Stimulated activated CD8-positive, alpha-beta memory T cell treated with anti-CD3 and anti-CD28 coated beads, Interleukin-2, amount 100 ng/mL, for 1 hour (primary cell): ENCODE measurements at places on chromosomes 4 and X.

- no peak for DNase-seq
Measured at GRCh38 chr4:127049526-127049925, 583.2 kb upstream of the INTU start.

DNA sequence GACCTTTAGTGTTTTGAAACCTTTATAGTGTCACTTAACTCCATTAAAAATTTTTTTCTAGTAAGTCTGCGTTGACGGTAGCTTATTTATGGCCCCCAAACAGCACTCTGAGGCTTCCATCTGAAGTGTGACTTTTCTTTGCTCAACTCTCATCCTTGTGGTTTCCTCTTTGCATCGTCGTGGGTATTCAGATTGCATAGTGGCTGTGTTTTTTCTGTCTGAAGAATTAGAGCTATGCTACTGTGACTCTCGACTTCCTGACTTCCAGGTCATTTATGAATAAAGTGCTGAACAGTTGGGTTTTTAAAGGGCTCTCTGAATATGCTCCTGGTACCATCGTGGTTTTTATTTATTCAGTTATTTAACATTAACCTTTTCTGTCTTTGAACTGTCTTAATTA lies 44.9 kb downstream of the JADE1 start:
- no peak for DNase-seq

DNA sequence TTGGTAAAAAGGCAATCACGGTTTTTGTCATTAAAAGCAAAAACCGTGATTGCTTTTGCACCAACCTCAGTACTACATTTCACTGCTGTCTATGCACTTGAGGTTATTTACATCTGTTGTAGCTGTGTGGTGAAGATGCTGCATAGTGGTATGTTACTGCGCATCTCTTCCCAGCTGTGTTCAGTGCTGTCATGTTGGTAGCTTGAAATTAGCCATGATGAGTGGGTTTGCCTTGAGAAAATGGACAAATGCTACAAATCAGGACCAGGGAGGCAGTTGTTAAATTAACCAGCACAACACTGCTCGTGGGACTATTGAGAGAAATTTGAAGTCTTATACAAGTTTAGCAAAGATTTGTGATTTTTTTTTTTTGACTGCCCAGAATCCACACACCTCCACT lies 2.2 kb upstream of the SMIM43 start:
- no peak for DNase-seq

DNA sequence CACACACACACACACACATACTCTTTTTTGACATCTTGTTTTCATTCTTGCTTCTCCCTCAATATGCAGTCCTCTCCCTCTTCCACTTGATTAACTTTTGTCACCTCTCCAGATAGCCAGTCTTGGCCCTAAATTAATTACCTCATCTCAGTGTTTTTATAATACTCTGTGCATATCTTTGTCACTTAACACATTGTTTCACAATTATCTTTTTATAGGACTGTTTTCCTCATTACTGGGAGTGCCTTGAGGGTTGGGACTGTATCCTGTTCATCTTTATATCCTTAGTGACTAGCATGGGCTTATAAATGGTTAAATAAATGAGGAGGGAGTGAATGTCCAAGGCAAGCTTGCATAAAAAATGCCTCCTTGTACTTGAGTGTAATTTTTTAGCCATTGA lies 33.1 kb downstream of the SYNPO2 start:
- no peak for DNase-seq

DNA sequence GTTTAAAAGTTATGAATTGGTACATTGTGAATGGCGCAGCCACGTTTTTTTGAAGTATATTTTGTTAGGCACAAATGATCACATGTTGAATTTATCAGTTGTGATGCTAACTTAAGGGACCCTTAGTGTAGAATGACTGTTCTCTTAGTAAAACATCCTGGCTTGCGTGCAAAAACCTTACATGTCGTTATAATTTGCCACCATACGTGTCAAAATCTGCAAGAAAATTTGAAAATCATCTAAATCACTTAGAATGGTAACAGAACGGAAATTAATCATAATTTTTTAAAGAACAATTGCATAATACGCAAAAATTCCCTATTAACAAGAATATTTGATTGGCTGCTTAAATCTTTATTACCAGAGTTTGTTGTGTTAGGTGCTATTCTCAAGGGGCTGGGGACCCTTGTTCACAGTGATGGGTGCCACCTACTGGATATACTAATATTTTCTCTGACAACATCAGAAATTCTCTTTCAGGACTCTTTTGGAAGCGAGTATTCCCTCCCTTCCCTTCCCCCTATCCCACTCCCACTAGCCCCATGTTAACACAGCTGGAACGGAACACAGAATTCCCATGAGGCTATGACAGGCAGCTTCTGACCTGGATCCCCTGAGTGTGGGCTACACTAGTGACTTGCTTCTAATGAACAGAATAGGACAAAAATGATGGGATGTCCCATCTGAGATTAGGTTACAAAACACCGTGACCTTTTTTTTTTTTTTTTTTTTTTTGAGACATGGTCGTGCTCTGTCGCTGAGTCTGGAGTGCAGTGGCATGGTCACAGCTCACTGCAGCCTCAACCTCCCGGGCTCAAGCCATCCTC lies 71.8 kb downstream of the SUPT20HL2 start:
- DNase-seq = no peak

GRCh38 chr4:134787315-134787714 lies 585.7 kb upstream of the PABPC4L start:
- DNase-seq = no peak

DNA sequence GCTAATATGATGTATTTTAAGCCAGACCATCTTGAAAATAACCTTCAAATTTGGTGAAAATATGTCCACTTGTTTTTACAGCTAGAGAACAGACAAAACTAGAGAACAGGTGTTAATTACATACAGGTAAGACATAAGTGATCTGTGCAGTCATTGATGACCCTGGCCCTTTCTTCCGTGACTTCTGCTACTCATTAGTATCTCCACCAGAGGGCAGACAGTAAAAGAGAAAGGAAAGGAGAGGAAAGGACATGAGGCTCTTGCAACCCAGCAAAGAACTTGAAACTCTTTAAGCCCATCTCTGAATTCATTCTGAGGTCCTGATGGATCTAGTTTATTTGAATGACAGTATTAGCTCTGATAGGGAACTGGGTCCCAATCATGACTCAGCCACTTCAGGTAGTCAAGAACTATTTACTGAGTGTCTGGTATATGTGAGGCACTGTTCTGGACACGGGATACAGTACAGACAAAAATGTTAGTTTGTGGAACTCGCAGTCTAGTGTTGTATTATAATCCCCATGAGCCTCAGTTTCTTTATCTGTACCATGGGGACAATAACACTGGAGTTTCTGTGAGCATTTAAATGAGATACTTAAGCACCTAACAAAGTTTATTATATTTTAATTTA lies 121.0 kb upstream of the TEX13D start:
- DNase-seq = no peak

DNA sequence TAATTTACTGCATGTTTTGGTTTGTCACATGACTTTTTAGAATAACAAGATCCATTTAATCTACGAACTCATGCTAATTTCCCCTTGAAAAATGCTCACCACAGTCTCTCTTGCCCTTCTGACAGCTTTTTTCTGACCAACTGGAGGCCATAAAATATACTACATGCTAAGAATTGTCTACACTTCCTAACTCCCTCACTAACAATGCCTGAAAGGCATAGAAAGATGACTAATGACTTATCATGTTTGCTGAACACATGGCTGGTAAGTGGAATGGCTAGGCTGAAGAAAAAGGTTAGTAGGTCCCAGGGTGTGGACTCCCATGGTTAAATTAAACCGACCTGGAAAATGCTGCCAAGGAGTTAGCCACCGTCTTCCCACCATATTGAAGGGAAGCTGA lies 309.9 kb downstream of the SPOCK3 start:
- DNase-seq = no peak

GRCh38 chr4:119854364-119854763 lies 212.3 kb downstream of the MAD2L1 start:
- no peak for DNase-seq

DNA sequence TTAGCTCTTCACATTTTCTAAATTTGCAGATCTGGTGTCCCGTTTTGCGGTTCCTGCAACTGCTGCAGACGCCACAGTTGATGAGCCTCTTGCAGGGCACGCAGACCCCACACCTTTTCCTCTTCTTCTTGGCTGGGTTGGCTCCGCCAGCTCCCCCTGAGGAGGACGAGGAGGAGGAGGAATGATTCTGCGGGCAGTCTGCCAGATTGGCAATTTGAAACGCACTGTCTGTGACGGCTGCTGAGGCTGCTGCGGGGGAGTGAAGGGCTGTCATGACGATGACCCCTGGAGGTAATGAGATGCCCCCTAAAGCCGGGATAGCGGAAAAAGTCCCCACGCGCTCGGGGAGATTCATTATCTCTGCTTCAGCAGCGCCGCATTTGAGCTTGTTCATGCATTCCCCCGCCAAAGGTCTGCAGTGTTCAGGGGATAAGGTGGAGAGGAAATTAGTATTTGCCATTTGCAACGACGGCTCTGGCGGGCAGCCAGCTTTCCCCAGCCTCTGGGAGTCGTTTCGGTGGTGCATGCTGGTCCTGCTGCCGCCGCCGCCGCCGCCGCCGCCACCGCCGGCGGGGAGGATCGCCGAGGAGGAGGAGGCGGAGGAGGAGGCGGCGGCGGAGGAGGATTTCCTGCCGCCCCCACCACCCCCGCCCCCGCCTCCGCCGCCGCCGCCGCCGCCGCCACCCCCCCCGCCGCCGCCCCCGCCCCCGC lies 3.8 kb downstream of the CXXC4 start:
- DNase-seq = no peak

- no peak for DNase-seq
Measured at GRCh38 chrX:122625239-122625638, 558.8 kb upstream of the GRIA3 start.

GRCh38 chr4:15805583-15806517 lies 27.7 kb downstream of the CD38 start:
- DNase-seq = no peak

DNA sequence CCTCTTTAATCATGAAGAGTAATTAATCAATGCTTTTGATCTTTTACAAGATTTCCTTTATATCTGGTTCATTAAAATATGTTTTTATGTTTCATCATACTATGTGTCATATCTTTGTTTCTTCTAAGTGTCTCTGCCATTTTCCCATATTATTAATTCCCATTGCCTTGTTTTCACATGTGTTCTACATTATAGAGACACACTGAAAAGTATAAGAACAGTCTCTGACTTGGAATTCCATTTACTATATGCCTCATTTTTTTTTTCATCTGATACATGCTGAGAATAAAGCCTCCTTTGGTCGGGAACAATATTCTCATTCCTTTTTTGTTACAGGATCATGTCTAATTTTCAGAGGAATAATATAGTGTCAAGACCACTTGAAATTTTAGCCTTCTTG lies 4.3 kb downstream of the BANK1 start:
- DNase-seq = no peak
